ENCODE measurements at places on chromosomes 1 and 21.

DNA sequence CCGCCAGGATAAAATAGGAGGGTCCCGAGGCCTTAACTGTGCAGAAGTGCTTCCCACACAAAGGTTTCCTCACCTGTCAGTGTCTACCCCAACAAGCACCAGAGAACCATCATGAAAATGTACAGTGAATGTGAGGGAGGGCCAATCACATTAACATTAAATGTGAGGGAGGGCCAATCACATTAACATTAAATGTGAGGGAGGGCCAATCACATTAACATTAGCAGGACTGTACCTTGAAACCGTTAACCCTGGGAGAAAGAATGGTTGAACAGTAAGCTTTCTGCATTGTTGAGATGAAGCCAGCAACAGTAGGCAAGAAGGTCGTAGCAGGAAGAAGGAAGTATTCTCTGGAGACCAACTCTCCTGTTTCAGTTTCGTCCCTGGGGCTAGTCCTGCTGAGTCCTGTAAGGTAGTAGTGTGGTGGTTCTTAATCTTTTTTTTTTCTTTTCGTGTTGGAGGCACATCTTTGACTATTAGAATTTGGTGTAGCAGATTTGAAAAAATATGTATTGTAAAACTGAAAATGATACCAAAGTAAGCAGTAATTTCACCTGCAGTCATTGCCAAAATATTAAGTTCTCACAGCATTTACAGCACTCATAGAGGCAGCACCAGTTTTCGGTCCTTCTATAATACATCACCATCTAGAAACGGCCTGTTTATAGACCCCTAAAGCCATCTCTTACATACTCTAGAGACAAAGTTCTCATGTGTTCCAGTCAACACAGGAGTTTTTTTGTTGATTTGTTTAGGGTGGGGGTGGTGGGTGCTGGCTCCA lies 98.6 kb upstream of the PPP2R5A start:
- no peak for DNase-seq

DNA sequence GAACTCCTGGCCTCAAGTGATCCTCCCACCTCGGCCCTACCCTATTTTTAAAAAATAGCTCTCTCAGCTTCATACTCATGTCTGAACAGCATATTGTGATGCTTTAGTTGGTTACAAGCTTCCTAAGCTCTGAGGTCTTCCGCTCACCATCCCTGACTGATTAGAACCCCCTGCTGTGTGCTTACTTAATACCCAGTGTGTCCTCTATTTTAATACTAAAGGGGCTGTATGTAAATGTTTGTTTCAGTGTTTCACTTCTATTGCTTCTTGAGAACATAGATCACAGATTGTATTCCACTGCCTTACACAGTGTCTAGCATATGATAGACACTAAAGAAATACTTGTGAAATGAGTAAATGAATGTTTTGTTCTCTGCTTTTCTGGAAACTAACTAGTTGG lies 29.8 kb downstream of the ZYG11B start:
- no peak for DNase-seq

- DNase-seq, result no peak
Measured at GRCh38 chr1:108691128-108691941, 775 bp upstream of the PRPF38B start.

GRCh38 chr1:230191855-230192254 lies 124.8 kb downstream of the GALNT2 start:
- DNase-seq, result no peak

GRCh38 chr1:90821788-90822359 lies 104.8 kb upstream of the BARHL2 start:
- no peak for DNase-seq

GRCh38 chr1:205077934-205078311 lies 6.3 kb downstream of the TMEM81 start:
- DNase-seq, result no peak

- no peak for DNase-seq
Measured at GRCh38 chr1:201299968-201300367, 16.7 kb downstream of the PKP1 start.

GRCh38 chr21:36783612-36784374 lies 84.9 kb downstream of the SIM2 start:
- no peak for DNase-seq

DNA sequence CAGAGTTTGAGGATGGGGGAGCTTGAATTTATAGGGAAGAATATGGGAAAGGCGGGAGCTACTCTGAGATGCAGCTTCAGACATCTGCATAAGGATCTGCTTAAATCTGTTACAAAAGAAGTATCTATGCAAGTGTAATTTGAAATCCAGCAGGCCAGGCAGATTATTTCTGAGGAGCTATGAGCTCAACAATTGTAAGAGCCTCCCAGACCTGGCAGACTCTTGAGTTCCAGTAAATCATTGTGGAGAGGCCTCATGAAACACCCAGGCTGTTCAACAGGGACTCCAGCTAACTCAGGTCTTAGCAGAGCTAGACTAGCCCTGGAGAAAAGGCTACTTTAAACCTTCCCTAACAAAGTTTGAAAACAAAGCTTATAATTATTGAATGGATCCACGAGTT lies 647.5 kb upstream of the CHRM3 start:
- no peak for DNase-seq

- DNase-seq, result no peak
Measured at GRCh38 chr21:38861989-38862683, 56.4 kb downstream of the ETS2 start.

- no peak for DNase-seq
Measured at GRCh38 chr1:187744665-187745064, 915.9 kb downstream of the PLA2G4A start.

- DNase-seq, result no peak
Measured at GRCh38 chr1:81226603-81226928, 574.2 kb upstream of the ADGRL2 start.

DNA sequence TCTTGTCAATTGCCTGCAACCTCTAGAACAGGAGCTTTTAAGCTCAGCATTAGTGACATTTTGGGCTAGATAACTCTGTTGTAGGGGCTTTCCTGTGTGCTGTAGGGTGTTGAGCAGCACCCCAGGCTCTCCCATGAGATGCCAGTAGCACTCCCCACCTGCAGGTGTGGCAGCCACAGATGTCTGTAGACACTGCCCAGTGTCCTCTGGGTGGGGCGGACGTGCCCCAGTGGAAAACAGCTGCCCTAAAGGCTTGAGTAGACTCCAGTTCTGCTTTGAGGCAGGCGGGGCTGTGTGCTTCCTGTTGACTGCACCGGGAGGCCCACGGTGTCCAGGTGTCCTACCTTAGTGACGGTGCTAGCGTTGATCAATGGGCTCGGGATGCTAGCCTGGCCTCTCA lies 16.9 kb upstream of the PWP2 start:
- DNase-seq, result no peak

DNA sequence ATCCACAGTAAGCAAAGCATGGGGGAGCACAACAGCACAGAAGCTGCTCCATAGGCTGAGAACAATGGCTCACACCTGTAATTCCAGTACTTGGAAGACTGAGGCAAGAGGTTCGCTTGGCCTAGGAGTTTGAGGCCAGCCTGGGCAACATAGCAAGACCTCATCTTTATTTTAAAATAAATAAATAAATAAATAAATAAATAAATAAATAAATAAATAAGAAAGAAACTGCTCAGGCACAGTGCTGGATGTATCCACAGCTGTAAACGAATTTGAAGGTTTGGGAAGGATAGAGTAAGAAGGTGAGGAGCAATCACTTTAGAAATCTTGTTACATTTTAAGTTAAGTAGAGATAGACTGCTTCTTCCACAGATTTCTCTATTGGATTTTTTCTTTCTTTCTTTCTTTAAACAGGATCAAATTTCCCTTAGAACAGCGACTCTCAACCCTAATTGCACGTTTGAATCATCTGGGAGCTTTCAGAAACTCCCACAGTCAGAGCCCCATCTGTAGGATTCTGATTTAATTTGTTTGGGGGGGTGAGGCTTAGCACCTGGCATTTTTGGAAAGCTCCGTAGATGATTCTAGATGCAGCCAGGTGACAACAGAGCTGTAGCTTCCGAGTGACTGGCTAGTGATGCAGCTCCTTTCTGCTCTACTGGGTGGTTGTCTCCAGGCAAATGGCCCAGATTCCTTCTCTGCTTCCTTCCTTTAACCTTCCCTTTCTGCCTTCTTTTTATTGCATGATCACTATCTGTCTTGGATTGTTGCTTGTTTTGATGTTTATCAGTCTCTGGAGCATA lies 53.5 kb downstream of the S1PR1 start:
- DNase-seq, result no peak

DNA sequence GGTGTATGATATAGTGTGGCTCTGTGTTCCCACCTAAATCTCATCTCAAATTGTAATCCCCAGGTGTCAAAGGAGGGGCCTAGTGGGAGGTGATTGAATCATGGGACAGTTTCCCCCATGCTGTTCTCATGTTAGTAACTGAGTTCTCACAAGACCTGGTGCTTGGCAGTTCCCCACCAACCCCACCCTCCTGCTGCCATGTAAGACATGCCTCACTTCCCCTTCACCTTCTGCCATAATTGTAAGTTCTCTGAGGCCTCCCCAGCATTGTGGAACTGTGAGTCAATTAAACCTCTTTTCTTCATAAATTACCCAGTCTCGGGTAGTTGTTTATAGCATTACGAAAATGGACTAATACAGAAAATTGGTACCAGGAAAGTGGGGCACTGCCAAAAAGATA lies 1705.3 kb downstream of the NCAM2 start:
- no peak for DNase-seq

- DNase-seq, result no peak
Measured at GRCh38 chr1:89673251-89673650, 40.3 kb downstream of the LRRC8C start.

DNA sequence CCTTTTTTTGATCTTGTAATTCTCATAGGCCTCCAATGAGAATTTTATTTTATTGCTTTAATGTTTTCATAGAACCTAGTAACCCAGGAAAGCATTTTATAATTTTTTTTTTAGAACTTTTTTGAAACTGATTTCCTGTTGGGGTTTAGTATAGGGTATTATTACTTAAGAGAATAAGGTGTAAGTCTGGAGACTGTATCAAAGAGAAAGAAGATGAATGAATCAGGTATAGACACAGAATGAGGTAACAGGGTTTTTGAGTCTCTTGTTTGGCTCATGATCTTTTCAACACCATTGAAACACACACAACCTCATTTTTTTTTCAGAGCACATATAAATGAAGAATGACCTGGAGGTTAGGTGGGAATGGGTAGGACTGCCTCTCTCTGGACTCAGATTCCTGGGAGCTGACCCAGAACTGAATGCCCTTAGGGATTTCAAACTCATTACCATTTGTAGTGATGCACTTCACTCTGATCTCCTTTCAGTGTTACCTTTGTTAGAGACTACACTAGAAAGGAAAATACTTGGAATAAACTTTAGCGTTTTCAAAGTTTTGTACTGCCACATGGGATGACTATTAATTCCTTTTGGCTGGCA lies 51.0 kb downstream of the EPB41 start:
- DNase-seq, result no peak

GRCh38 chr1:2279210-2279639 lies 51.1 kb downstream of the SKI start:
- peak; percentile 85 for DNase-seq

- DNase-seq, result no peak
Measured at GRCh38 chr1:29966526-29967045, 730.3 kb downstream of the PTPRU start.

- DNase-seq, result peak; percentile 18
Measured at GRCh38 chr1:22673486-22674409, 20.7 kb downstream of the C1QB start.

- DNase-seq, result no peak
Measured at GRCh38 chr1:181208083-181208482, 119.6 kb downstream of the IER5 start.

- no peak for DNase-seq
Measured at GRCh38 chr1:82837766-82838465, 1037.2 kb downstream of the ADGRL2 start.

- DNase-seq, result no peak
Measured at GRCh38 chr1:185045814-185046492, 595 bp downstream of the RNF2 start.

GRCh38 chr1:54545916-54546635 lies 2.0 kb upstream of the ACOT11 start:
- DNase-seq, result no peak

GRCh38 chr1:44584167-44584566 lies 90.1 kb downstream of the TMEM53 start:
- DNase-seq, result no peak

DNA sequence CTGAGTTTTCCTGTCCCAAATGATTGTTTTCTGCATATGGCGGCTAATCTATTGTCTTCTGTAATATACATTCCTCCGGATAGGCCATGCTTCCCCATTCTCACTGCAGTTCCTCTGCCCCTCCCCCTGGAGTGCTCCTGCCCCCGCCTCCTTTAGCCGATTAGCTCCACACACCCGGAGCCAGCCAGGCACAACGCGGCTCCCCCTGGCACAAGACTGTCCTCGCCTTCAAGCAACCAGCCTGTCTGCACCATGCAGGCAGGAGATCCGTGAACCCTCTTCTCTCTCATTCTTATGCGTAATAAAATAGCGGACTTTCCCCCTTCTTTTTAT lies 18.0 kb downstream of the SERTAD4 start:
- DNase-seq, result no peak
